ENCODE measurements at places on chromosomes 2 and 18.

GRCh38 chr18:49582579-49582978 lies 20.7 kb downstream of the LIPG start:
- DNase-seq, result no peak

- DNase-seq, result no peak
Observed at GRCh38 chr2:186059096-186059495, 320.5 kb downstream of the FSIP2 start.

- DNase-seq, result no peak
Observed at GRCh38 chr18:40929399-40929798, 1025.6 kb upstream of the PIK3C3 start.

GRCh38 chr2:241064008-241064801 lies 37.9 kb downstream of the MTERF4 start:
- peak; percentile 29 for DNase-seq

DNA sequence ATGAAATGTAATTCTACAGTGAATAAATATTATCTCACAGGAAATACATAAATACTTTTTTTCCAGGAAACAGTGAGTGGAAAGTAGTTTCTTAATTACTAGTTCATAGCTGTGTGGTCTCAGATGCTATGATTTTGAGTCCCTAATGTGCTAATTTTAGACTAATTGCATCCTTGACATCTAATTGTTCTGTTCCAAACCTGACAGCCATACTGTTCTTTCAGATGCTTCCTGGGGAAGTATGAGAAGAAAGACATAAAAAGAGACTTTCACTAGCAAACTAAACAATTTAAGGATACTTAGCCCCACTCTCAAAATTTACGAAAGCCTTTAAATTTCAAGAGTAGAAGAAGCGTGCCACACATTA lies 350.9 kb upstream of the CDH20 start:
- no peak for DNase-seq
